Activated T-cell treated with anti-CD3 and anti-CD28 coated beads for 24 hours (primary cell): ENCODE measurements at places on chromosomes 11 and 22.

DNA sequence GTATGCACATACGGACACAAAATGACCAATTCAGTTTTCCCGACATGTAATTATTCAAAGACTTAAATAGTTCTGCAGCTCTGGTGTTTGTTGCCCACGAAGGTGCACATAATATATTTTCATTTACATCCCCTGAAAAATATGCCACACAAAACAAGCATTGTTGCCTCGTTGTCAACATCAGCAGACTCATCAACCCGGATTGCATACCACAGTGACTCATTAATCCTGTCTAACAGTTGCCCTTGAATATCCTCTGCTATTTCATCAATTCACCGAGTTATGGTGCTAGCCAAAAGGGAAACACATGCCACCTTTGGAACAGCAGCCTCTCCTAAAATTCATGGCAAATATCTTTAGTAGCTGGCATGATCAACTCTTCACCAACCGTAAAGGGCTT lies 582.2 kb downstream of the LRRC4C start:
- no peak for DNase-seq

DNA sequence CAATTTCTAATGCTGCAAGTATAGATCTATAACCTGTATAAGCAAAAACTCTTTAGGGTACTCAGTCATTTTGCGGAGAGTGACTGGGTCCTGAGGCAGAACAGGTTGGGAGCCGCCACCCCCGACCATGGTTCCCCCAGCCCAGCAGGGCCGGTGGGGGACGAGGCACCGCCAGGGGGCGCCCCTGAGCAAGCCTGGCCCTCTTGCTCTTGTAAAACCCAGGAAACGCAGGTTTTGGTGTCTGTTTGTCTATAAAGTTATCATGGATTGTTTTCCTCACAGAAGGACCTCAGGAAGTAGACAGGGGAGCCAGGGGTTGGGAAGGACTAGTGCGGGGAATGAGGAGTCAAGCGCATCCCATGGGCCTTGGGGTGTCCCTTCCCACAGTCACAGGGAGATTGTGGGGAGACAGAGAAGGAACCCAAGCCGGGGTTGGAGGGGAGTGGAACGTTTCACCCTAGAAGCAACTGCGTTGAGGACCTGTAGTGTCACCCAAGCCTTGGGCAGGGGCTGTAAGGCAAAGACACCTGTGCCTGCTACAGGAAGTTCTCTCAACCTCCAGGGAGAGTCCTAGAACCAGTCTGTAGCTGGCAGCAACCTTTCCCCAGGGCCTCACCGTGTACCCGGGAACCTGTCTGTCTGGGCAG lies 26.4 kb downstream of the KCTD17 start:
- peak; percentile 81 for DNase-seq

GRCh38 chr11:19241260-19242178 lies 774 bp upstream of the E2F8 start:
- DNase-seq: peak; percentile 5

DNA sequence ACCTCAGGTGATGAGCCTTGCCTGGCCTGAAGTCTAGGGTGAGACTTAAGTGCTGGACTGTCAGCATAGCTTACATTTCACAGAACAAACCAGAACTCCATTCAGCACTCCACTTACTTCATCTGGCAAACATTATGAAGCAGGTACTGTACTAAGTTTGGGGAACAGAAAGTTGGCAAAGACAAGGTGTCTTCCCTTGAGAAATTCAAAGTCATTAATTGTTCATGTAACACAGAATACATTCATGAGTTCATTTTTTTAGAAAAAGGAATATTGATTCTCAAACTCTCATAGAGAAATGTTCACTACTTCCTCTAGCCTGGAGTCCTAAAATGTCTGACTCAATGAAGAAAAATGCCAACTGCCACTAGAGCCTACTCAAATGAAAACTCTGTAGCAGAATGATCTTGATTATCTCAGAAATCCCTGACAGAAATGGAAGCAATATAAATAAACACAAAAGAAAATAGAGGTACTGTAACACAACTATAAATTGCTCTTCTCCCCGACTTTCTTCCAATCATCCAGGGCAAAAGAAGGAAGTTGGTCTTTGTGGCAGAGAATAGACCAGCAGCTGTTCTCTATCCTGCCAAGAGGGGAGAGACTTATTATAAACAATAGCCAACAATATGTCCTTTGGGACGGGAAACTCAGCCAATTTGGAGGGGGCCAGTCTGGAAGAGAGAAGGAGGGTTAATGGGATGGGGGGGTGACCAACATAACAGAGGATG lies 129.2 kb upstream of the MTMR2 start:
- no peak for DNase-seq

GRCh38 chr11:119316016-119316728 lies 758 bp downstream of the MCAM start:
- DNase-seq: no peak

DNA sequence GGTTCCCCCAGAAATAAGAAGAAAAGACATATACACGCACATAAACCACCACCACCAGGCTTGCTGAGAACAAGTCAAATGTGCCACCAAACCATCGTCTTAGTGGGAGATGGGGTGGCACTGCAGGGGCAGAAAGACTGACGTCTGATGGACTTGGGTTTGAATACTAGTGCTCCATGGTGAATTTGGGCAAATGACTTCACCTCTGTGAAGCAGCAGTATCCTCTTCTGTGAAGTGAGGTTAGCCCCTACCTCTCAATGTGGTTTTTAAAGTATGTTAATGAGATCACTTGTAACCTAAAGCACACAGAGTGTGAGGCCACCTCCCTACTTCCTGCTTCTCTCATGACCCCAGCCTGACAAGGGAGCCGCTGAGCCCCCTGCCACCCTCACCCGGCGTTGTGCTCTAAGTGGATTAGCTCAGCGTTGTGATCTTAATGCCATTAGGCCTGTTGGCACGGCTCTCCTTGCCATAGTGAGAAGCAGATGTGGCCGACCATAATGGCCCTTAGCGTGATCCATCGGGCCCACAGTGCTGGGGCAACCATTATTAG lies 14.4 kb downstream of the ZBTB16 start:
- DNase-seq: no peak

DNA sequence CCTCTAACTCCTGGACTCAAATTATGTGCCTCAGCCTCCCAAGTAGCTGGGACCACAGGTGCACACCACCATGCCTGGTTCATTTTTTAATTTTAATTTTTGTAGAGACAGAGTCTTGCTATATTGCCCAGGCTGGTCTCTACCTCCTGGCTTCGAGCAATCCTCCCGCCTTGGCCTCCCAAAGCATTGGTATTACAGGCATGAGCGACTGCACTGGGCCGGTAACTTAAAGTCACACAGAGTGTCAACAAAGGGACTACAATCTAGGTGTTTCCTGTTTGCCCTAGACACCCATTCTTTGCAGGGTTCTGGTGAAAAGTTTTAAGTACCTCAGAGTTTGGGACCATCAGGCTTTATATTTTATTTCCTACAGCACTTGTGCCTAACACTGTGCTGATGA lies 8.4 kb downstream of the UVRAG start:
- DNase-seq: no peak

GRCh38 chr11:17629113-17629512 lies 82.1 kb downstream of the OTOG start:
- no peak for DNase-seq

- DNase-seq: no peak
Measured at GRCh38 chr11:16393340-16393739, 37.0 kb upstream of the SOX6 start.

- no peak for DNase-seq
Measured at GRCh38 chr22:46086577-46087335, 63.6 kb upstream of the PPARA start.

DNA sequence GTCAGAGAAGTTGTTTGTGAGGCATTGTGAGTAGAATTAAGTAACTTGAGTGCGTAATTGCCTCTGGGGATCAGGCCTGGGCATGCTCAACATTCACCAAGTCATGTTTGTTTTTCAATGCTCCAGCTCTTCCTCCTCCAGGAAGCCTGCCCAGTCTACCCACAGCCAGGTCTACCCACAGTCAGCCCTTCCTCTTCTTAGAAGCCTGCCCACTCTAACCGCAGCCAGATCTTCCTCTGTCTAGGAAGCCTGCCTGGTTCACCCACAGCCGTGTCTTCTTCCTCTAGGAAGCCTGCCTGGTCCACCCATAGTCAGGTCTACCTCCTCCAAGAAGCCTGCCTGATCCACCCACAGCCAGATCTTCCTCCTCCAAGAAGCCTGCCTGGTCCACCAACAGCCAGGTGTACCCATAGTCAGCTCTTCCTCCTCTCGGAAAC lies 25.0 kb downstream of the LRP5 start:
- no peak for DNase-seq

DNA sequence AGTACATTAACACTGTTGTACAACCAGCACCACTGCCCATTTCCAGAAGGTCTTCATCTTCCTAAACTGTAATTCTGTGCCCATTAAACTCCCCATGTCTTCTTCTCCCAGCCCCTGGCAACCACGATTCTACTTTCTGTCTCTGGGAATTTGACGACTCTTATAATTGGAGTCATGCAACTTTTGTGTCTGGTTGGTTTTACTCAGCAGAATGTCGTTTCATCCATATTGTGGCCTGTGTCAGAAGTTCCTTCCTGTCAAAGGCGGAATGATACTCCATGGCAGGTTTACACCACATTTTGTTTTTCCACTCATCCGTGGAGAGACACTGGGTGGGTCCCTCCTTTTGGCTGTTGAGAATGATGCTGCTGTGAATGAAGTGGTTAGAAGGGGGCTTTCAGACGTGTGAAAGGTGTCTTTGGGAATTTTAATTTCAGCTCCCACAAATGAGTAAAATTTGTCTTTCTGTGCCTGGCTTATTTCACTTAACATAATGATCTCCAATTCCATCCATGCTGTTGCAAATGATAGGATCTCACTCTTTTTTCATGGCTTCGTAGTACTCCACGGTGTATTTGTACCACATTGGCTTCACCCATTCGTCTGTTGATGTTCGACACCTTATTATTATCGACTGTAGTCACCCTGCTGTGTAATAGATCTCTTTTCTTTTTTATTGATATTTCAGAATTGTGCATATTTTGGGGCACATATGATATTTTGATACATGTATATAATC lies 86.1 kb upstream of the SEPTIN5 start:
- DNase-seq: no peak

GRCh38 chr11:93491973-93492372 lies 51.2 kb downstream of the SMCO4 start:
- no peak for DNase-seq

DNA sequence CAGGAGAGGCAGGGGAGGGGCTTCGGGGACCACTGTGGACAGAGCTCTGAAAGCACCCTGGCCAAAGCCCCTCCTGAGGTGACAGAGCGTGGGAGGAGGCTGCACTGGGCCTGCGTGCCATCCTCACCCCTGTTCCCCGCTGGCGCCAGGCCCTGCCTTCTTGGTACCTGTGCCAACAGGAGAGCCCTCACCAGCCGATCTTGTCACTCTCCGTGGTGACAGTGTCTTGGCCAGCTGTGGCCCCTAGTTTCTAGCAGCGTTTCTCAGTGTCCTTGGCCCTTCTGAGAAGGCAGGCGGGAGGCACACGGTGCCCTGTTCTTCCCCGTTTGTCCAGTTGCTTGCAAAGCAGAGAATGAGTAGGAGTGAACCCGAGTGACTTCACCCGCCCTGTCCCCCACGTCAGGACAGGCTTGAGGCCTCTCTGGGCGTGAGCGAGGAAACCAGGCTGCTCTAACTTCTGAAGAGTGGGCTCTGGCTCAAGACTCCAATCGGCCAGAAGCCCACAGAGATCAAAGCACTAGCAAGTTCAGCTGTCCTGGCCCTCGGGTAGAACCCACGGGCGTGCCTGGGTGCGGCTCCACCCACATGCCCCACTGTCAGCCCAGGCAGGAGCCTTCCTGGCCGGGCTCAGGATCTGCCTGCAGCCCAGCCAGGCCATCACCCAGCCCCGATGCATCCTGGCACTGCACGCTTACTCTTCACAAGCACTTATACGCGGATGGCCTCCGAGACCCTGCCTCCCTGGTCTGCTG lies 60.2 kb upstream of the EMID1 start:
- no peak for DNase-seq

- DNase-seq: no peak
Measured at GRCh38 chr22:45014654-45015053, 4.8 kb upstream of the PHF21B start.

DNA sequence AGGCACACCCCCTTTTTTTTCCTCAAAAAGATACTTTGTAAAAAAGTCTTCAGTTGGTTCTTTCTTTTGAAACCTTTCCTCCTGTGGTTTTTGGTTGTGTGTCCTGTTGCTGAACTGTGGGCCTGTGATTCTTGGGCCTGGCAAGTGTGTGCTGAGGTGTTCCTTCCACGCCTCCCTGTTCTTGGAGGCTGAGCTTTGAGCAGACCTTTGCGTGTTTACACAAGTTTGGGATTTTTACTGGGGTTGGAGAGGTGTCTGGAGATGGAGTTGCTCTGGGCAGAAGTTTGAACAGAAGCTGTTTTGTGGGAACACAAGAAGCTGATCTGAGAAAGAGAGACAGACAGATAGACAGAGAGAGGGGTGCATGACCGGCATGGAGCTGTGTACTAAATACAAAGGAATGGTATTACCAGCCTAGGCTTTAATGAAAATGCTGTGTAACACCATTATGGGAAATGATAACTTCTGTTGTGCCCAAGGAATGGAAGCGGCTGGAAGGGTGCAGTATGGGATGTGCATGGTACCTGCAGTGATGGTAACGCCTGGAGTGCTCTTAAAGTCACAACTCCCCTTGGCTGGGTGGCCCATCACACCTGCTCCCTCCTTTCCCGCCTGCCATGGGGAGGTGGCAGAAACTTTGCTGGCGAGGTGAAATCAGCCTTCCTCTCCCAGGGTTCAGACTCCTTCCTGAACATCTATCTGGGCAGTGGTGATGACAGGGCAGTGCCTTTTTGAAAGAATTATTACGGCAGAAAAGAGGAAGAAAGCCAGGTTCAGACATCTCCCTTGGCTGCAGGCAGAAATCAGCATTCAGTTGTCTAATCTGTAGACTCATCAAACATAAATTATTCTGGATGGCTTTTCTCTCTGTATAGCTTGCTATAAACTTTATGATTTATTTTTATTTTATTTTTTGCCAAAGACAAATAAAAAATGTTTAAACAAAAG lies 70.4 kb downstream of the LDLRAD3 start:
- no peak for DNase-seq

DNA sequence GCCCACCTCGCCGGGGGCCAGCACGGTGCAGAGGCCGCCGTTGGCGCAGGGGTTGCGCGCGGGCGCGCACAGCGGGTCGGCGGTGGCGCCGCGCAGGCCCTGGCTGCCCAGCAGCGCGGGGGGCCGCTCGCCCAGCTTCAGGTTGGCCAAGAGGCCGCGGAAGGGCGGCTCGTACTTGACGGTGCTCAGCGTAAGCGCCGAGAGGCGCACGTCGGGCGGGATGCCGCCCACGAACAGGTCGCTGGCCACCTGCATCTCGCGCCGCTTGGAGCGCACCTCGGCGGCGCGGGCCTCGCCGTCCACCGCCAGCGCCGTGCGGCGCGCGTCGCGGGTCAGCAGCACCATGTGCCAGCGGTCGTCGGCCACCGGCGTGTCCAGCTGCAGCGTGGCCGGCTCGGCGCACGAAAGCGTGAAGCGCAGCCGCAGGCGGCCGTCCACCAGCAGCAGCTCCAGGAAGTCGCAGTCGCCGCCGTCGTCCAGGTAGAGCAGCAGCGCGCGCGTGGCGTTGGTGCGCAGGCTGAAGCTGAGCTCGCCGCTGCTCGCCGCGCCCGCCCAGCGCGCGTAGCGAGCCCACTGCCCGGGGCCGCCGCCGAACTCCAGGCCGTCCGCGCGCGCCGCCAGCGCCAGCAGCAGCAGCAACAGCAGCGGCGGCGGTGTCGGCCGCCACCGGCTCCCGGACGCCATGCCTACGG lies 9.8 kb downstream of the NRXN2 start:
- DNase-seq: no peak
